ENCODE measurements at places on chromosomes 3 and 15.
A peak's percentile ranks its signal among the peaks of the same experiment; 100 is the strongest.

DNA sequence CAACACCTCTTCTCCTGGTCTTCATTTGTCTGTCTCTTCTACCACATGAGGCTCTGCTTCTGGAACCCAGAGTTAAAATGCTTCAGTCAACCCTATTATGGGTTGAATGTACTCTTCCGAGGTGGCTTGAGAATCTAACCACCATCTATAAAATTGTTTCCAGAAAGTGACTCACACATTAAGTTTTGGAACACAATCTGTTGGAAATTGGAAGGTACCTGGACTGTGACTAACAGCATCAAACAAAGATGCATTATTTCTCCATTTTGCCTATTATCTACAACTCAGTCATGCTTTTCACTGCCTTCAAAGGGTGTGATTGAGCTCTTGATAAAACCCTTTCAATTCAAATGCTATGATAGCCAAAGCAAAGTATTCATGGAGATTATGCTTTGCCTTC lies 499.0 kb upstream of the SEMA6D start:
- DNase-seq, result no peak

GRCh38 chr3:197124713-197125112 lies 95.1 kb upstream of the MELTF start:
- no peak for DNase-seq

DNA sequence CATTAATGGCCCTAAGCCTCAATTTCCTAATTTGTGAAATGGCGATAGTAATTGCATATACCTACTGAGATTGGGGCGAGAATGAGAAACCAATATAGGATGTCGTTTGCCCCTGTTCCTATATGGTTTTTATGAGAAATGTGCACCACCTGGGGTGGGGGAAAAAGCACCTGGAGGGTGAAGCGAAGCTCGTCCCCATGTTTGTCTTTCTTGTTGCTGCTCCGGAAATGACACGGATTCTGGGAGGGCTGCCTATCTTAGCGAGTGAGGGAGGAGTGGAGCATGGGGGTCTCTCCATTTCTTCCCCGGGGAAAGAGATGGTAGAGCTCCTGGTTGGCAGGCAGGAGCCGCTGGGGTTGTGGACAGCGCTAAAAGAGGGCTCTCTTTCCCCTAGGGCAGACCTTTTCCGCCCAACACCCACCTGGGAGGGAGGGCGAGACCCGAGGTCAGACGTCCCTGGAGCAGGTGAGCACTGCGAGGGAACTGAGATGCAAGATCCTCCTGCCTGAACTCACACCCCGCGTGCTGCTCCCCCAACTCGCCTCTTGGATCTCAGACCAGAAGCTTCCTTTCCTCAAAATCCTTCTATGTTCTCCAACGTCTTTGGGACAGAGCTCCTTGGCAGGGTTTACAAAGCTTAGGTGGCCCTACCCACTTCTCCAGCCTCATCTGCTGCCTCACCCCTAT lies 5.6 kb upstream of the BAHD1 start:
- DNase-seq, result no peak

DNA sequence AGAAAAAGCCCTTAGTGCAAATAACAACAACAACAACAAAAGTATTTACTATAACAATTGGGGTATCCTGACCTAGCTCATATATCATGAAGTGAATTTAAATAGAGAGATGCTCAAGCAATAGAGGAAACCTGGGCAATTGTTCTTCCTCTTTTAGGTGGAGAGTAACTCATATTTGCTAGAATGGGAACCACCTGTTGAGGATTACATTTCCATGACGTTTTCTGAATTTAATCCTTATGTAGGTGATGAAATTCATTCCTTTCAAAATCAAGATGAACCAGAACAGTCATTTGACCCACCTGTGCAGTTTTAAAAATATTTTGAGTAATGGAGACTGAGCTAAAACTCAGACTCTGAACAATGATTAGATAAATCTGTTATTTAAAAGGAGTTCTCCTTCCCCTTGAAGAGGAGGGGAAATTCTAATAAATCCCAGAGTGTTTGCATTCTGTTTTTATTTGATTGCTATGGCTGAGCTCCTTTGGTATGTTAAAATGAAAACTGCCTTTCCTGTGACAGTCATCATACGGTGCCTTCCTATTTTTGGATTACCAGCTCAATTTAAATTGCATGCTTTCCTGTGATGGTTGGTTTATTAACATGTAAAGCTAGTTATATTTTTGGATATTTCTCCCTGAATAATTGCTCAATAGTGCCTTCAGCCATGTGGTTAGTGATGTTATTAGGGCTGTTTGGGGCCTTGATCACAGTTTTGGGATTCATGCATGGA lies 24.3 kb downstream of the VPS8 start:
- no peak for DNase-seq

GRCh38 chr3:55541016-55541415 lies 53.9 kb upstream of the WNT5A start:
- no peak for DNase-seq

DNA sequence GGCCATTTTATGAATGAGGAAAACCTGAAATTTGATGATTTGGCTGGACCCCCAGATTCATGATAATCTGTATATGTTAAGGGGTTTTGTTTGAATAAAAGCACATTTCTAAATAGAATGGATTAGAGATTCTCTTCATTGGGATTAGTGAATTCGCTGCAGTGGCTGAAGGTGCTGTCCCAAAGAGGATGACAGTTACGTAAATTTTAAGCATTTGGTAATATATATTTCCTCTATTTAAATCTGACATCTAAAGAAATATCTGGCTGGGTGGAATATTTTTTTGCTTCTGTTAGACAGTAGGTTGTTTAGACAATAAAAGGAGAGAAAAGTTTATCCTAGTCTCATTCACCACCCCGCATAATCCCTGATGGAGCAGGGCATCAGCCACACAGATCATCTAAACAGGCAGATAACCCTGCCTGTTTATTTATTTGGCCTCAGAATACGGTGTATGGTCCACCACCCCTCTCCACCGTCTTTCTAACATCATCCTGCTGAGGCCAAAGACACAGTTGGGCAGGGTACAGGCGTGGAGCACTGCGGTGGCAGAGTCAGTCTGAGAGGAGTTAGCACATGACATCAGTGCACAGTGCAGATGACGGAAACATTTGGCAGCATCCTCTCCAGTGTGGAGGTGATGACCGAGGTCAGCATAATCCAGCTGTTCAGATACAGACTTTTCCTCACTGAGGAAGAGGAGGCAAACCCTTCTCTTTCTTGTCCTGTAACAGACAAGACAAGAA lies 20.4 kb upstream of the NFKBIZ start:
- DNase-seq, result peak; percentile 61

GRCh38 chr3:8555725-8556472 lies 54.3 kb downstream of the LMCD1 start:
- DNase-seq, result no peak

- DNase-seq, result no peak
These were observed 243.2 kb downstream of the ROBO2 start for GRCh38 chr3:77283108-77283507.

GRCh38 chr3:152280539-152280938 lies 11.8 kb downstream of the MBNL1 start:
- DNase-seq, result no peak

- no peak for DNase-seq
These were observed 83.5 kb upstream of the NAALADL2 start for GRCh38 chr3:174775603-174776002.

DNA sequence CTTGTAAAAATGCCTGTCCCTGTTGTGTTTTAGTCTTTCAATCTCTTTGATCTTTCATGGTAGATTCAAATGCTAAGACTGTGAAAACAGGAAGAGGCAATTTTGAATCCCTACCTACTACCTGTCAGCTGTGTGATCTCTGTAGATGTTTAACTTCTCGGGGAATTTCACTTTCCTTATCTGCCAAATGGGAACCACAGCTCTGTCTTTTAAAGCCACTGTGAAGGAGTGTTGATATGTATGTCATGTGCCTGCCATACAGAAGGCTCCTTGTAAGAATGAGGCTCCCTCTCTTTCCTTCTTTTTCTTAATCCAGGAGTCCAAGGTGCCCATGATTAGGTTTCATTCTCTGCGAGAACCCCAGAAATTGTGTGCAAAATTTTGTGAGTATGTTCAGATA lies 139.6 kb upstream of the ADAMTS9 start:
- no peak for DNase-seq

DNA sequence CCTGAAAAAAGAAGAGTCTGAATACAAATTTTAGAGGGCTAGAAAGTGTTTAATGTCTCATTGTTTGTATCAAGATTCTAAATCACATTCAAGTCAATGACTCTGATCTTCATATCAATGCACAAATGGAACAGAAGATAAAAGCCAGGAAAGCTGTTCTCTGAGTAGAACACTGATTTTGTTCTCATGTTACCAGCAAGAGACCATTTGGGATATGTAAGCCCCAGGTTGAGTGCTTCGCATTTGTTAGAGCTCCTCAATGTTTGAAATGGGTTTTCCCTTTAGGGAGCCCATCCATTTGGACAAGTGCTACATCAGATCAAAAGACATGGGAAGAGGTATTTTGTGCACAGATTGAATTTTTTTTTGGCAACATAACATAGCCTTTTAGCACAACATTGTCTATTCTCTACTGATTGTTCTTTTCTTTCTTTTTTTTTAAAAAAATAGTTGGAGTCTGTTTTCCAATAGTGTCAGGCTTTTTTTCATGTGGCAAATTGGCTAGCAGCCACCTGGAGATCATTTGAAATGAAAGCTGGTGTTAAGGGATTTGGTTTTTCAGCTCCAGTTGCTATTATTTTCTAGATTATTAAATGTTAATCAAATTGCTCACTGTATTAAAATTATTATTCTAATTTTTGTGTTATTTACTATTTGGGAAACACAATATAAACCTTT lies 74.5 kb upstream of the ZPLD1 start:
- DNase-seq, result no peak

- no peak for DNase-seq
These were observed 13.2 kb upstream of the ATP2B2 start for GRCh38 chr3:10518506-10519150.

DNA sequence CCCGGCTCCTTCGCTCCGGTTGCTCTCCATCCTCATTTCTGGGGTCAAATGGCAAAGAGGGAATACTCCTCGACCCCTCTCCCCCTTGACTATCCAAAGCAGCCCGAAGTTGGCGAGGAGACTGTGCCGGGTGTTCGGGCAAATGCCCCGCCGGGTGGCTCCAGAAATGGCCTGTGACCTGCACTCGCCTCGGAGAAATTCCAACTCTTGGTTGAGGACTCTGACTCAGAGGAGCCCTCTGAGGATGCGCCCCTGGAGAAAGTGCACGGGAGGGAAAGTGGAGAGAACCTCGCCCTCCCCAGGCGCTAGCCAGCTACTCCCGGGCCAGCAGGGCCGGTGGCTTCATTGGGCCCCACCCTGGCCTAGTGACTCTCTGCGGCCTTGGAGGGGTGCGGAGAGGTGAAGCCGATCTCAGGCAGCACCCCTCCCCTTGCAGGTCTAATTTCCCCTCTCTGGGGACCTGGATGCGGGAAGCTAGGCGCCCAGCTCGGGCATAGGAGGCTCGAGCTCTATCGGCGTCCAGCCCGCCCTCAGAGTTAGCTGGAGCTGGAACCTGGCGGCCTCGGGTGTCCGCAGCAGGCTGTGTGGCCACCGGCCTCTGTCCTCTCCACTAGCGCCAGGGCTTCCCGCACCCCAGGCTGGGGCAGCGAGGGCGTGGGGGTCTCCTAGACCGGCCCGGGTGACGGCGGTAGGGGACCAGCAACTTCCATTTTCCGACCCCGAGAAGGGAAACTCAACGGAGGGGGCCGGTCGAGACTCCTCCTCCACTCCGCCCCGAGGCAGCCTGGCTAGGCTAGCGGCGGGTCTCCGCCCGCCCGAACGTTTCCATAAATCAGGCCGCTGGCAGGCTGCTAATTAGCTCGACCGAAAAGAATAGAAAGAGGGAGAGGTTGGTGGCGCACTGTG lies 29.4 kb downstream of the NR2F2 start:
- DNase-seq, result no peak

DNA sequence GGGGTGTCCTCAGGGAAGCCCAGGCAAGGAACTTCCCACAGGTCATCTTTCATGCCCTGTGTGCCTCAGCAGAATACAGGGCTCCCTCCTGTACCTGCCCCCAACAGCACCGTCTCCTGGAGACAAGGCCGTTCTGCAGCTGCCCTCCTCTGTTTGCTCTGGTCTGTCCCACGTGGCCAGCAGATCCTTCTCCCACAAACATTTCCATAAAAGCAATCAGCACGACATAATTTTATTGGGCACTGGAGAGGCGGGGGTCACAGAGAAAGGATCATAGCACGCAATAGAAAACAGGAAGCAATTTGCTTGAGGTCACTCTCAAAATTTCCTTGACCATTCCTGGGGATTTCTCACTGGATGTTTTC lies 29.4 kb downstream of the STARD5 start:
- DNase-seq, result peak; percentile 62

DNA sequence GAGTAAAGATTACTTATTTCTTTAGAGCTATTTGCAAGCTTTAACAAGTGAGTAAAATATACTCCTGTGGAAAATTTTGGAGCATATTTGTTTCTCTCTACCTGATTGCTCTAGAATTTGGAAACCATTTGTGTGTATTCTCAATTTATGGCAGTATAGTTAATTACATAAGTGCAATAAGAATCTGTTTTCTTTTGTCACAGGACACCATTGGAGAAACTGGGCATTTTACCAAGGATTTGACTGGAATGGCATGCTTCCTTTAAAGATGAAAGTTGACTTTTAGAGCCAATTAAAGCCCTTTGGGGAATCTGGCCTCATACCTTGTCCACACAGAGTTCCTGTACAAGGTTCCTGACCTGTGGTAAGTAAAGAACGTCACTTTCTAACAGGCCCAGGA lies 38.4 kb downstream of the PAQR5 start:
- DNase-seq, result no peak

- no peak for DNase-seq
These were observed 234.4 kb upstream of the TMC3 start for GRCh38 chr15:81608309-81608829.

GRCh38 chr3:131782751-131783150 lies 252.1 kb downstream of the CPNE4 start:
- no peak for DNase-seq

- peak; percentile 87 for DNase-seq
These were observed 541.3 kb downstream of the UNC13C start for GRCh38 chr15:54519577-54519976.

- peak; percentile 27 for DNase-seq
These were observed 74.1 kb upstream of the POMGNT2 start for GRCh38 chr3:43180027-43180426.

GRCh38 chr3:195023576-195023975 lies 247.4 kb downstream of the XXYLT1 start:
- DNase-seq, result no peak
